AG04450 (cell line): ENCODE measurements at places on chromosomes 5 and 9.
A peak's percentile ranks its signal among the peaks of the same experiment; 100 is the strongest.

DNA sequence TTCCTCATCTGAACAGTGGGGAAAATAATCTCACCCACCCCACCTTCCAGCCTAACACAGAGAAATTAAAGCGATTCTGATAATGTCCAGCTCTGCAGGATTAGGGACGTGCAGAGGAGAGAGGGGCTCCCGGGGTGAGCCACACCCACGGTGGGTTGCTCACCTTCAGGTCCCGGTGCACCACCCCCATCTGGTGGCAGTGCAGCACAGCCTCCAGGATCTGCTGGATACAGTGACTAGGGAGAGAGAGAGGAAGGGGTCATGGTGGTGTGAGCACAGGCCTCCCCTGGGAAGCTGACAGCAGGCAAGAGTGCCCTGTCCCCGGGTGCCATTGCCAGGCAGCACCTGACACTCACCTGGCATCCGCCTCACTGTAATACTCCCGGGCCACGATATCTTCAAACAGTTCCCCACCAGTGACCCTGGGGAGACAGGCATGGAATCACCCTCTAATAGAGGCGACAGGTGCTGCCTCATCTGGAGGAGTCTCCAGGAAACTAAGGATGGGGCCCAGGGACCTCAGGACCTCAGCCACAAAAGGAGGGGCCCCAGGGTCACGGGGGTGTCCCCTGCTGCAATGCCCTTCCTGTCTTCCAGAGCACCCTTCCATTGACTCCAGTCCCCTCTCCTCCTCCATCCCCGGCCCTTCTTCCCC, 33.0 kb downstream of the CAMK2A start:
- no peak for DNase-seq

- DNase-seq, result no peak
Observed at GRCh38 chr9:137630126-137630525, 11.3 kb downstream of the EHMT1 start.

- no peak for DNase-seq
Observed at GRCh38 chr9:128886211-128886891, 4.4 kb downstream of the LRRC8A start.

GRCh38 chr5:32709750-32710549, 1.2 kb upstream of the NPR3 start:
- DNase-seq, result no peak

- no peak for DNase-seq
Observed at GRCh38 chr5:108620516-108620915, 127.2 kb upstream of the FER start.

GRCh38 chr5:88880201-88880600, 2.8 kb downstream of the MEF2C start:
- DNase-seq, result no peak

DNA sequence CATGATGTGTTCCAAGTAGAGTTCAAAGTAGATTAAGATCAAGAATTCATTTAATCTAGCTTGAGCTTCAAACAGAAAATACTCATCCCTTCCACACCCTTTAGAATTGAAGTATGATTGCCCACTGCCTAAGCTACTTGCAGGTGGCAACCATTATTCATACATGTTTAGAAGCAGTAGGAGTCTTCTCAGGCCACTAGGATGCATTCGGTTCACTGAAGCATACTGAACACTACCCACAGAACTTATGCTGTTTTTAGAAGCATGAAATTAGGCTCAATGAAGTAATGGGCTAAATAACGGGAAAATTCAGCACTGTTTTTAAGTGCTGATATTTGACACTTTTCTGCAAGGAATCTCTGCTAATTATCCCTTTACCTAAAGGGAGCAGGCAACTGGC, 263.4 kb downstream of the DEPDC1B start:
- no peak for DNase-seq

- DNase-seq, result no peak
Observed at GRCh38 chr5:148739524-148739923, 85.2 kb upstream of the HTR4 start.

- DNase-seq, result no peak
Observed at GRCh38 chr9:33880211-33881089, 63.5 kb downstream of the UBE2R2 start.

GRCh38 chr9:95874989-95875304, 544 bp upstream of the ERCC6L2 start:
- no peak for DNase-seq

GRCh38 chr9:29475471-29475870, 1902.2 kb upstream of the C9orf72 start:
- DNase-seq, result no peak

DNA sequence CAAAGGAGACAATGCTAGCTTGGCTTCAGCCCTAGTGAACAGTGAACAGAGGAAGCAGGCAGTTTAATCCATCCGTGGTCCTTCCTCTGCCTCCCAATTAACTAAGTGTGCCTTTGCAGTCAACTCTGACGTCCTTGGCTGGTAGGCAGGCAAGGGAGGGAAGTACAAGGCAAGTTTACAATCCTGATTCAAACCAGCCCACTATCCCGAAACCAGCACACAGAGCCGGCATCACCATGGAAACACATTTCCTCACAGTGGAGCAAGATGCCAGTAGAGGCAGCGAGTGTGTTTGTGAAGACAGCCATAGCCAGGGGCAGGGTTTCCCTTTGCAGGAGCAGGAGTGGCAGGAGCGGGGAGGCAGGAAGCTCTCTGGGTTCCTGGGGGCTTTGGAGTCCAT, 73.9 kb downstream of the GOLPH3 start:
- DNase-seq, result no peak

DNA sequence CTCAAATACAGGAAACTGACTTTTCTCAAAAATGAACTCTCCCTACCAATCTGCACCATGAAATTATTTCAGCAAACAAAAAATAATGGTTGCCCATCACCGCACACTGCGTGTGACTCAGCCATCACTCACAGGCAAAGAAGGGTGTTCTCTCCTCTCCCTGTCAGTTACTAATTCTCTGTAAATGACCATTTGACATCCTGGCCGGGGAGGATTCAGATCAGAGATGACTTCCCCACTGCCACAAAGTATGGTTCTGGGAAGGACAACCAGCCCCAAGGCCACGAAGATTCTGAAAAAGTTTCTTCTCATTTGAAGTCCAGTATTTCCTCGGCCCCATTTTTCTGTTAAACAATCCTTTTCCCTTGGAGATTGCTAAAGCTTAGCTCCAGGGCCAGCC, 199.4 kb downstream of the AUH start:
- no peak for DNase-seq

GRCh38 chr9:107249665-107250285, 33.3 kb upstream of the RAD23B start:
- DNase-seq, result no peak

GRCh38 chr5:38453921-38454320, 102.5 kb downstream of the LIFR start:
- DNase-seq, result no peak

- no peak for DNase-seq
Observed at GRCh38 chr9:4665357-4665756, 923 bp downstream of the SPATA6L start.

GRCh38 chr9:131605770-131606590, 60.7 kb downstream of the PRRT1B start:
- DNase-seq, result no peak

DNA sequence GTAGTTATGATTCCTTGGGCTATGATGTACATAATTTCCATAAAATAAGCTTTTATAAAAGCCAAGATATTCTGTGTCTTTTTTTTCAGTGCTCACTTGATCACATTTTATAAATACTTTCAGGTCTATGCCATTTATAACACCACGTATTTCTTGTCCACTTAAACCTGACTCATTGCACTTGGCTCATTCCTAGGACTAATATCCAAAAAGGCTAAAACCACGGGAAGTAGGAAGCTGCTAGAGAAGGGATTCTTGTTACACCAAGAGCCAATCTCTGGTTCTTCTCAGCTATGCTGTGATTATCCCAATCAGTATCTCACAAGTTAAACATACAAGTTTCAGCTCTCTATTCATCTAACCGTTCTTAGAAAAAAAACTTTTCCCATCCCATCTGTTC, 80.4 kb upstream of the CDH6 start:
- peak; percentile 37 for DNase-seq

GRCh38 chr9:108664309-108665255, 191.2 kb downstream of the ACTL7B start:
- no peak for DNase-seq

- DNase-seq, result no peak
Observed at GRCh38 chr9:136055715-136056545, 39.2 kb downstream of the NACC2 start.

DNA sequence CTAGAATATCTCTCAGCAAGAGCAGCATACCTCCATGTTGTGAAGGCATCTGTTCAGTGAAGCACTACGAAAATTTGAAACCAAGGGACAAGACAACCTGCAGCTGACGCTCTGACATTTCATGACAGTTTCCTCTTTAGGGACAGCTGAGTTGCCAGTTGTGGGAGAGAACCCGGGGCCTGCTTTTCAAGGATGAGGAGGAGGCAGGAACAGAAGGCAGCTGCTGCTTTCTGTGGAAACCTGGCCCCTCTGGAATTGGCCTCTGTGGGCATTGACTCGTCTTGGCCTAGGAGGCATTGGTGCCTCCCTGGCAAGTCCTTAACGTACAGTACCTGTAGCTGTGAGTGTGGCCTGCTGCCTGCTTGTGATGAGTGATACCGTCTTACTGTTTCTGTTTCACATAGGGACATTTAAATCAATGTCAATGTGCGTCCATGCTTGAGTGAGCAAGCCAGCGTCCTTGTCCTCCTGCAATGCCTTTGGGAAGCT, 21.6 kb downstream of the SLC46A2 start:
- no peak for DNase-seq

- no peak for DNase-seq
Observed at GRCh38 chr5:133273661-133274596, 222.1 kb downstream of the HSPA4 start.

DNA sequence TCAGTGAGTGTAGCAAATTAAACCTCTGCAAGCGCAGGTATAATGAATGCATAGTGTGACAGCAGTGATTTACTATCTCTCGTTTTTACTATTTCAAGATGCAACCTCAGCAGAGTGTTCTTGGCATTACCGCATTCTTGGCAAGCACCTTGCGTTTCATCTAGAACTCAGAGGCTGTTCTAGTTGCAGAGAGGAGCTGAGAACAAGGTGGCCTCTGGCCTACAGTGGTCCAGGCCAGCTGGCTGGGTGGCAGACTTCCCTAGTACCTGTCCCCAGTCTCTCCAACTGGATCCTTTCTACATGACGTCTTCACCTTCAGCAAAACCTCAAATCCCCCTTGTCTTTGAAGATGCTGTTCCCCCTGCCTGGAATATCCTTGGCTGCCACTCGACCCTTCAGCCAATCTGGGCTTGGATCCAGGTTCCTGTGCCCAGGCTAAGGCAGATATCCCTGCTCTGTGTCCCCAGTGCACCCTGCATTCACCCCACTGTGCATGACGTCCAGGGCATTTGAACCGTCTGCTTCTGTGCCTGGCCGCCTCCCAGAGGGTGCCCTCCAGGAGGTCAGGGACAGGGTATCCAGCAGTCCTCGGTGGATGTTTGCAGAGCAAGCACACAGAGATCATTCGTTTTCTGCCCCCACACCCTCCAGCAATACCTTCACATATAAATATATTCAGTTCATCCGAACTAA, 120.4 kb upstream of the CPEB4 start:
- no peak for DNase-seq

GRCh38 chr9:34206561-34206960, 27.7 kb downstream of the UBAP1 start:
- DNase-seq, result no peak

GRCh38 chr5:27962198-27962597, 923.8 kb upstream of the CDH9 start:
- DNase-seq, result no peak

DNA sequence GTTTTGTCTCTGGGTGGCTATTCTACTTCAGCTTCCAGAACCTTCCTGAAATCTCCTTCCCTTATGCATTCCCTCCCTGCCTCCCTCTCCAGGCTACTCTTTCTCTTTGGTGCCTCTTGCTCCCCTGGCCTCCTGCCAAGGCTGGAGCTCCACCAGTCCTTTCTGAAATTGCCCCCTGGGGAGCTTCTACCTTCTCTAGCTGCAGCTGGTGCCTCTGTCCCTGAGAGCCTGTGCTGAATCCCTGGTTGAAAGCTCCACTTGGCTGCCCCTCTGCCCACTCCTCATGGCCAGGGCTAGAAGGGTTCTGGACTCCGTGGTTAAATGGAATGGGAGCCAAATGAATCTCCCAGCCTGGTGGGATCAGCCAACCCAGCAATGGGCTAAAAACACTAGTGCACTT, 80.1 kb downstream of the COL15A1 start:
- no peak for DNase-seq

- DNase-seq, result no peak
Observed at GRCh38 chr5:172569861-172570558, 71.1 kb upstream of the NEURL1B start.

- no peak for DNase-seq
Observed at GRCh38 chr9:116178481-116179211, 25.1 kb downstream of the PAPPA start.

DNA sequence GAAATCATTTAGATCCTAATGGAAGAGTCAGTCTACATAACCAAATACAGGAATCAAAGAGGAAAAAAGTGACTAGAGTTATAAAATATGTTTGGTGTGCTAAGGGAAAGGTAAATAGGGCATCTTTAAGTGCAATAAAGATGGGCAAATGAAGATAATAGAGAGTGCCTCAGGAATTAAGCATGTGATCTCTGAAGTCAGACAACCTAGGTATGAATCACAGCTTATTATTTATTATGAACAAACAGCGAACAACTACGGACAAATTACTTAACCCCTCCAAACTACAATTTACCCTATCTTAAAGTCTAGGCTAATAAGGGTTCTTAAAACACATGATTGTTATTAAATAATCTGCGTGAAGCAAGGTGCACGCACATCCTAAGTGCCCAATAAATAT, 910.2 kb upstream of the DMAC1 start:
- DNase-seq, result no peak

GRCh38 chr9:3955305-3955687, 344.6 kb downstream of the GLIS3 start:
- no peak for DNase-seq

DNA sequence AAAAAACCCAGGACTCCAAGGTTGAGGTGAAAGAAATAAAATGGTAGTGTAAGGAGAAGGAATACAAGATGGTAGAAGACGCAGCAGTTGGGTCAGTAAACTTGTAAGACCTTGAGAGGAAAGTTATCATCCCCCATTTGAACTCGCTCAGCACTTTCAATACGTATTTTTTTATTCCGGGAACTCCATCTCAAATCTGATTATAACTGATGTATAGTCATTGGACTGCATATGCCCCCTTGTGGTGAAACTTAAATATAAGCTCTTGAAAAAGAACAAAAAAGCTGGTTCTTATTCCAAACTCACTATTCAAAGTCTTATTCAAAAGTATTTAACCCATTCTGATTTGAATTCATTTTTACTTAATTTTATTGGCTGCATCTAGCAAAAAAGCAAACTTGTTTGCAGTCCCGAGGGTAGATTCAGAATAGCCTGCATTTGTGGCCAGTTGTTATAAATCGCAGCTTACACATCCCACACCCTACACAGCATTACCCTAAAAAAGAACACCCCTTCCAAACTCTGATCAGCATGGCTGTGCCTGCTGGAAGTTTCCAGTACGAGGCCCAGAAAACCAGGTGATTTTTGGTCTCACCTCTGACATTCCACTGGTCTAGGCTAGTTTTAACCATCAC, 118.0 kb downstream of the ESM1 start:
- DNase-seq, result no peak

GRCh38 chr5:142219146-142219545, 105.7 kb downstream of the SPRY4 start:
- DNase-seq, result no peak

GRCh38 chr9:76598981-76599380, 140.0 kb downstream of the GCNT1 start:
- no peak for DNase-seq

GRCh38 chr5:179620293-179620692, 3.2 kb downstream of the HNRNPH1 start:
- no peak for DNase-seq
